SK-MEL-5 (cell line): ENCODE measurements at places on chromosomes 13 and 19.

- peak; percentile 49 for DNase-seq
Observed at GRCh38 chr19:13172346-13173138, 22.3 kb downstream of the IER2 start.

DNA sequence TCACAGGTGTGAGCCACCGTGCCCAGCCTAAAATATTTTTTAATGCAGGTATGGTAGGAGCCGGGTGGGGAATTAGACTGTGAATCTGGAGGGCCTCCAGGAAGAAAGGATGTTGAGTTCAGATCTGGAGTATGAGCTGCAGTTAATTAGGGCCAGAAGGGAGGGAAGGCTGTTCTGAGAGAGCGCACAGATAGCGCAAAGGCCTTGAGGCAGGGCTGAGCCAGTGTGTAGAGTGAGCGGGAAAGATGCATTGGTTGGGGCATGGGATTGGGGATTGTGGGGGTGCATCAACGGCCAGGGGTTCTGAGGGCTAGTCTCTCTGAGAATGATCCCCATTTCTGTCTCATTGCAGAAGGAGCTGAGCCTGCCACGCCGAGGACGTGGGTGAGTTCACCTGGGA, 9.7 kb downstream of the MAST3 start:
- DNase-seq = no peak

GRCh38 chr19:18321734-18322102, 1.2 kb downstream of the LSM4 start:
- DNase-seq = no peak

- peak; percentile 74 for DNase-seq
Observed at GRCh38 chr19:49224879-49225278, 67.3 kb downstream of the TRPM4 start.

- DNase-seq = no peak
Observed at GRCh38 chr13:114114006-114114640, 18.3 kb downstream of the RASA3 start.

GRCh38 chr13:34376483-34376882, 558.5 kb downstream of the RFC3 start:
- no peak for DNase-seq

GRCh38 chr13:28819046-28819730, 951 bp upstream of the MTUS2 start:
- DNase-seq = no peak

- peak; percentile 47 for DNase-seq
Observed at GRCh38 chr19:12872941-12873890, 8.0 kb downstream of the DNASE2 start.

DNA sequence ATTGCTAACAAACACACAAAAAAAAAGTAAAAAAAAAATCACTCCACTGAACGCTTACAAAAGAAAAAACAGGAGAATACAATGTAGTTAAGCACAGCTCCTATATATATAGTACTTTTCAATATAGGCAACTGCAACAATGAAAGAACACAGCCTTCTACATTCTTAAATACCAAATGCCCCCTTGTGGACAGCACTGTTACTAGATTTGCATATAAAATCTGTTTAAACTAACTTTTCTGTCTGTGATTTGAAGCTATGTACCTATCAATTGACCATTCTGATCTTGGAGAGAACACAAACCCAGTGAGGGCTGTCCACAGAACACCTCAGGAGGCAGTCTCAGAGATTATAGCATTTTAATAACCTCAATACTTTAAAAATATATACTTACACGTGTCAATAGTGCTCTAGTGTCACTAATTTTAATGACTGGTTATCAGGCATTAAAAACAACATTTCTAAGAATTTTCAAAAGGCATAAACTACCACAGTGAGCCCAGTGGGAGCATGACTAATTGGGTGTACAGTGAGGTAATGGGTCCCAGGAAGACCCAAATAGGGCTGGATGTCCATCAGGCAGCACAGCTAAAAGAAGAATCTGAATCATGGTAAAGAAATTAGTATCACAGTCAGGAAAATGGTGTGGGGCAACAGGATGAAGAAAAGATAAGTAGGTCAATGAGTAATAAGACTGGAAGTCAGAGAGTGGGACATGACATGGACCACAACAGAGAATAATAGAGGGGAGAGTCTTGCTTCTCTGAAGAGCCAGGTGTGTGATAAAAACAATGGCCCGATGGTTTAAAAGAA, 22.2 kb downstream of the CCDC169 start:
- peak; percentile 79 for DNase-seq

DNA sequence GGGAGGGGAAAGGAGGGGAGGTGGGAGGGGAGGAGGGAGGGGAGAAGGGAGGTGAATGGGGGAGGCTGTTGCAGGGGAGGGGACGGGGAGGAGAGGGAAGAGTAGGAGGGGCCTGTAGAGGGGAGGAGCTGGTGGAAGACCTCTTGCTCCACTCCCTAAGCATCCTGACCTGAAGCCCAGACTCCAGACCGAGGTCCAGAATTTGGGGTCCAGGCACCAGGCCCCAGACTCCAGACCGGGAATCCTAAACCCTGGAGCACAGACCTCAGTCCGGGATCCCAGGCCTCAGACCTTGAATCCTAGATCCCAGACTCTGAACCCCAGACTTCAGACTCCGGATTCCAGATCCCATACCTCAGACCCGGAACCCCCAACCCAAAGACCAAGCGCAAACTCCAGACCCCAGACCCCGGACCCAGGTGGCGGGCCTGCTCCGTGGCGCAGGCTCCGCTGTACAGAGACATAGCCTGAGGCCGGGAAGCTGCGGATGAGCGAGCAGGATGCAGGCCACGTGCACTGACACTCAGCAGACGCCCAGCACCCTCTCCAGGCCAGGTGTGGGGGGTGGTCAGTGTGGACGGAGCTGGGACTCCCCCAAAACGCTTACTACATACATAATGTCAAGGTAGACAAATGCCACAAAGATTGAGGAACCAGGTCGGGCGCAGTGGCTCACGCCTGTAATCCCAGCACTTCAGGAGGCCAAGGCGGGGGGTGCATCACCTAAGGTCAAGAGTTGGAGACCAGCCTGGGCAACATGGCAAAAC, 710 bp upstream of the BTBD2 start:
- DNase-seq = peak; percentile 74

DNA sequence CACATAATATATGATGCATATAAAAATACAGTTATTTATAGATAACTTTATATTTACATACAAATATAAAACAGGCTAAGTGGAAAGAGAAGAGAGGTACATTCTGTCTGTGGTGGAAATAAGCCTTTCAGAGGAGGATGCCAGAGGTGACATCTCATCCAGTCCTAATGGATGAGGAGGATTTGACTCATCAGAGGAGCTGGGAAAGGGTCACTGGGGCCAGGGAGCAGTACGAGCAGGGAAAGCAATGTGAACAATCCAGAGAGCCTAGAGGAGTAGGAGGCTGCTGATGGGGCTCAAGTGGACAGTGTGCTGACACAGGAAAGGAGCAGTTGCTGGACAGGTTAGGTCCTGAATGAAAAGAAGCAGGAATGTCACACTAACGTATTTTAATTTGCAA, 18.6 kb downstream of the NALCN start:
- no peak for DNase-seq
